ENCODE measurements at places on chromosomes 13 and 19.
A peak's percentile ranks its signal among the peaks of the same experiment; 100 is the strongest.

DNA sequence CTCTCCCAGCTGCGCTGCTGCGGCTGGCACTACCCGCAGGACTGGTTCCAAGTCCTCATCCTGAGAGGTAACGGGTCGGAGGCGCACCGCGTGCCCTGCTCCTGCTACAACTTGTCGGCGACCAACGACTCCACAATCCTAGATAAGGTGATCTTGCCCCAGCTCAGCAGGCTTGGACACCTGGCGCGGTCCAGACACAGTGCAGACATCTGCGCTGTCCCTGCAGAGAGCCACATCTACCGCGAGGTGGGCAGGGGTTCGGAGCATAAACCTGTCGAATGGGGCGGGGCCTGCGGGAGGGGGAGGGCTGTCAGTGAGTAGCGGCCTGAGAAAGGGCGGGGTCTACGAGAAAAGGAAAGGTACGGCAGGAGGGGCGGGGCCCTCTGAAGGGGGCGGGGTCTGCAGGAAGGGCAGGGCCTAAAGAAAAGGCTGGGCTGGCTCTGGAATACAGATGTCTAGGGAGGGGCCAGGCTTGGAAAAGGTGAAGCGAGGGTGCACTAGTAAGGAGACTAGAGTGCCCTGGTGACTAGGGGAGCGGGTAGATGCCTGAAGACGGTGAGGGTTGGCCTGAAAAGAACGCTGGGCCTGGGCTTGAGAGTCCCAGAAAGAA lies 3.6 kb downstream of the CD37 start:
- DNase-seq = peak; percentile 93
- no peaks in the 10 kb centered on the region for H3K4me1 ChIP-seq
- no peaks in the 10 kb centered on the region for H3K36me3 ChIP-seq

DNA sequence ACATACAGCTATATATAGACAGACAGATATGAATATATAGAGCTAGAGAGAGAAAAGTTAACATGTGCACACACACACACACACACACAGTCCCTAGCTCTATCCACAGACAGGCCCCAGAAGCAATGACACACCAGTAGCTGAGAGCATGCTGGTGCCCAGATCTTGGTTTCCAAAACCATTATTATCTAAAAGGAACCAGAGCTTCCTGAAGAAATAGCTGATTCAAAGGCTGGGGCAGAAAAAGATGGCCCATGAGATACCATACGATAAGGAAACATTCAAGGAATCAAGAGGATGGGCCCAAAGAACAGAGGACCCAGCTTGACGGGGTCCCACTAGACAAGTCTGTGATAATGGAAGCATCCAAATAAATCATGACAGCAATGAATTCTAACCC lies 53.4 kb downstream of the ABCC4 start:
- H3K4me3 ChIP-seq = no peak overlapping the region
- no peaks in the 10 kb centered on the region for H3K36me3 ChIP-seq
- no peaks in the 10 kb centered on the region for H3K27me3 ChIP-seq
- peaks cover 15% of the 10 kb centered on the region for H3K4me1 ChIP-seq
- H3K27ac ChIP-seq = no peak overlapping the region
- no peak for DNase-seq

DNA sequence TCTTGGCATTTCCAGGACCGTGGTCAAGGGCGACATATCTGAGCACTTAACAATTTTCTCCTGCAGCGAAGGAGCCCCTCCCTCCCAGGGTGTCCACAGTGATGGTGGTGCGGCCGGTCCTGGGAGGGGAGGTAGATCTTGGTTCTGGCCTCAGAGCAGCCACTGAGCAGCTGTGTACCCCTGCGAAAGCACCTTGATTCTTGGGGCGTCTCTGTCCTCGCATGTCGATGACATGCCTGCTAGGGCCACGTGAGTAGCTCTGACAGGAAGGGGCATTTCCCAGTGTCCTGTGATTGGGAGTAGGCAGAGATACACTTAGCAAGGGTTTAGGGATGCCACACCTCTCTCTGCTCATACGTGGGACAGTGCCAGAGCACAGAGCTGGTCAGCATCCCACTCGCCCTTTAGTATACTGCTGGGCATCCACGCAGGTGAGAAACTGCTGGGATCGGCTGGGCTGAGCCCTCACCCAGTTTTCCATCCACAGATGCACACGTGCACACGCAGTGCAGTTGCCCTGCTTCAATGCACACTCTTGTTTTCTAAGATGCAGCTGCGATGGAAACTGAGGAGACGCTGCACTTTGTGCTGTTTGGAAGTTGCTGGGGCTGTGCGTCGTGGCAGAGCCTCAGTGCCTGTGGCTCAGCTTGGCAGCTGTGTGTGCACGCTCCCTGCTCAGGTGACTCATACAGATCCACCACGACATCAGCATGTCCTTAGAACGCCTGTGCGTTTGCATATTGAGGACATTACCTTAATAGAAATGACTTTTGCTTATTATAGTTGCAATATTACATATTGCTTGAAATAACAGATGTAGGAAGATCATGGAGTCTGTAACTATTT lies 66.8 kb downstream of the TEX29 start:
- H3K27me3 ChIP-seq = no peaks in the 10 kb centered on the region
- H3K4me1 ChIP-seq = no peaks in the 10 kb centered on the region
- H3K27ac ChIP-seq = no peak overlapping the region
- no peak for DNase-seq
- no peak overlapping the region for H3K4me3 ChIP-seq

DNA sequence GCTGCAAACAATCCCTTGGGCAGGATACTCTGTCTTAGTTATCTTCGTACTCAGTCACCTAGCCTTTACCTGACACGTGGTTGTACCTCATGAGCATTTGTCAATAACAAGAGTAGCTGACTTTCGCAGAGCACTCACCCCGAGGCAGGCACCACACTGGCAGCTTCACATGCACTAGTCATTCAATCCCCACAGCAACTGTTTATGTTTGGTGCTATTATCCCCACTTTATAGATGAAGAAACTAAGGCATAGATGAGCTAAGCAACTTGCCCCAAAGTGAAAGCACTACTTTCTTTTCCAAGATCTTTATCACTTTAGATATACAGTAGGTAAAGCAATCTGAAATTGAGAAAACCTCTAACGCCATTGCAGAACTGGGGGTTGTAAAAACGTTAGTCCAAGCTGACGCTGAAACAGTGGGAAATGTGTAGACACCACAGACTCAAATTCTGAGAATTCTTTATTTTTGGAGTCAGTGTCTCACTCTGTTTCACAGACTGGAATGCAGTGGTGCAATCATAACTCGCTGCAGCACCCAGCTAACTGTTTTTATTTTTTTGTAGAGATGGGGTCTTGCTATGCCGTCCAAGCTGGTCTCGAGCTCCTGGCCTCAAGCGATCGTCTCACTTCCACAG lies 446.0 kb downstream of the FOXO1 start:
- no peaks in the 10 kb centered on the region for H3K27me3 ChIP-seq
- peak overlapping the region; percentile 45 for H3K27ac ChIP-seq
- no peaks in the 10 kb centered on the region for H3K4me1 ChIP-seq
- no peak for DNase-seq
